T follicular helper cell (primary cell): ENCODE measurements at places on chromosomes 11 and 22.

- DNase-seq, result no peak
These were observed 132.6 kb downstream of the NTM start for GRCh38 chr11:131503017-131503416.

GRCh38 chr22:50081426-50082196 lies 3.6 kb downstream of the MLC1 start:
- DNase-seq, result no peak

DNA sequence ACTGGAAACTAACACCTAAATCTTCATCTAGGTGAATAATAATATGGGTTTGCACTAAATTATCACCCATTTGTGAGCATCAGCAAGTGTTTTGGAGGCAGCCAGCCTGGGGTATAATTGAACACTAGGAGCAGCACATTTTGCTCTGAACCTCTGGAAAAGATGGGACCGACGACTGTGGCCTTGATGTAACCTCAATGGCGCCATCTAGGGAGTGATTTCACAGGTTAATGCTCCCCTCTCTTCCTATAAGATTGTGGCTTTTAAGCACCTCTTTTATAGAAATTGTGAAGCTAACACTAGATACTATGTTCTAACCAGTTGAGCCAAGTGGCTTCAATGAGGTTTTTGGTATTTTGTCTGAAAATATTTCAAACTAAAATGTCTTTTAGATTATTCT lies 203.7 kb downstream of the NELL1 start:
- no peak for DNase-seq

DNA sequence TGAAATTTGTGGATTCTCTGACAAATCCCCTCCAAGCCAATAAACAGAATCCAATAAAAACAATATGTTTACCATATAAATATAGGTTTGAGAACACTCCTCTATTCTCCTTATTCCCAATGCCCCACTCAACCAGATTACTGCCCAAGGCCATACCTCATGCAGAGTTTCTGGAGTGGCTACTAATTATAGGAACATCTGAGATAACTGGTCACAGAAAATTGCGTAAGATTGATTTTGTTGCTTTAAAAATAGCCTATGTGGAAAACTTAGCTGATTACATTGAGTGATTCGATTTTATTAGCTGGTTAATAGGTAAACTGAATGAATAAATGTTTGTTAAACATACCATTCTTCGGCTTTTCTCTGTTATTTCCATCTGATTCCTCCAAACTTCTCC lies 48.0 kb downstream of the ME3 start:
- DNase-seq, result no peak

GRCh38 chr11:61069427-61069826 lies 32.9 kb upstream of the CD5 start:
- DNase-seq, result no peak

- DNase-seq, result no peak
These were observed 7.6 kb upstream of the VPS37C start for GRCh38 chr11:61168800-61169199.

GRCh38 chr11:124277804-124278203 lies 21.6 kb downstream of the OR8G5 start:
- no peak for DNase-seq

GRCh38 chr22:30535182-30535581 lies 11.4 kb downstream of the SEC14L6 start:
- DNase-seq, result no peak

- DNase-seq, result no peak
These were observed 63.8 kb upstream of the CLMP start for GRCh38 chr11:123258877-123259276.

DNA sequence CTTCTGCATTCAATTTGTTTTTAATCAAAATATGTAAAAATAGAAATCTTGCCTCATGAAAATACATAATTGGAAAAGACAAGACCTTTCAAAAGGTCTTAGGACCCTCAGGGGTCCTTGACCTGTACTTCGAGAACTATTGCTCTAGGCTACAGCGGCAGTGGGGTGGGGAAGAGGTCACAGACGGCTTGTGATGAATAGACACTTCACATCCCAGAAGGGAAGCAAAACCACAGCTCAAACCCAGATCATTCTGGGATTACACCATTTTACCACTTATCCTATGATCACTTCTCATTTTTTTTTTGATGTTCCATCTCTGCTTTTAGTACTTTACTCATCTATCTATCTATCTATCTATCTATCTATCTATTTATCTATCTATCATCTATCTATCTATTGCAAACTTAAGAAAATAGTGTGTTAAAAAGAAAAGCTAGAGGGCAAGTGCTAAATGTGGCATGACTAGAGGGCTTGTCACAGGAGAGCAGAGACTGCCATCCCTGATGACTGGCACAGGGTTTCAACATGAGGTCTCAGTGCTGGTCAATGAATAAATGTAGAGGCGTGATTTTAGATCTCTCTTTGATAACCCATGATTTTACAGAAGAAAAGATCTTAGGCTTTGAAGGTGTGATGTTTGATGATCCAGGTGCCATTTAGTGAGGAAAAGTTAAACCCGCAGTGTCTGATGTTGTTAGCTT lies 37.1 kb downstream of the RNF141 start:
- DNase-seq, result no peak
